ENCODE measurements at places on chromosomes 7 and 10.
A peak's percentile ranks its signal among the peaks of the same experiment; 100 is the strongest.

- no peak for DNase-seq
Observed at GRCh38 chr10:69366738-69367137, 50.0 kb downstream of the TACR2 start.

DNA sequence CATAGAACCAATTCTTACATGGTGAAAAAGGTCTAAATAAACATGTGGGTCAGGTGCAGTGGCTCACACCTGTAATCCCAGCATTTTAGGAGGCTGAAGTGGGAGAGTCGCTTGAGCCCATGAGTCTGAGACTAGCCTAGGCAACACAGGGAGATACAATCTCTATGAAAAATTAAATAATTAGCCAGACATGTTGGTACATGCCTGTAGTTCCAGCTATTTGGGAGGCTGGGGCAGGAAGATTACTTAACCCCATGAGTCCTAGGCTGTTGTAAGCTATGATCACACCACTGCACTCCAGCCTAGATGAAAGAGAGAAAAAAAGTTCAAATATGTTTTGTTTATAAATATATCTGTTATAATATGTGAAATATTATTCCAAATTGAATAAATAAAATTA is 643.6 kb downstream of the IPMK start:
- no peak for DNase-seq

- no peak for DNase-seq
Observed at GRCh38 chr10:113007343-113007771, 57.3 kb downstream of the TCF7L2 start.

DNA sequence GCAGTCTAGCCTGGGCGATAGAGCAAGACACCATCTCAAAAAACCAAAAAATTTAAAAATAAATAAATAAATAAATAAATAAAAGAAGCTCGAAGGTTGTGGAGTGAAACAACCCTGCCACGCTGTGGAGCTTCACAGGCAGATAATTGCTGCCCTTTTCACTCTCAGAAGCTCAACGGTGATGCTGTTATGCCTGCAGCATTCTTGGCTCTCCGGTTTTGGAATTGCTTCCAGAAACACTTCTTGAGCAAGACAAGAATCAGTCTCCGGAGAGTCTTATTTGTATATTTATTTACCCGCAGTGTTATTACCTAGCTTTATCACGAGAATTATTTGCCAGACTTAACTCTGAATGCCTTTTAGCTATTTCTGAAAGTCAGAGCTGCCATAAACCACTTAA is 40.5 kb upstream of the UBE2H start:
- DNase-seq = no peak

DNA sequence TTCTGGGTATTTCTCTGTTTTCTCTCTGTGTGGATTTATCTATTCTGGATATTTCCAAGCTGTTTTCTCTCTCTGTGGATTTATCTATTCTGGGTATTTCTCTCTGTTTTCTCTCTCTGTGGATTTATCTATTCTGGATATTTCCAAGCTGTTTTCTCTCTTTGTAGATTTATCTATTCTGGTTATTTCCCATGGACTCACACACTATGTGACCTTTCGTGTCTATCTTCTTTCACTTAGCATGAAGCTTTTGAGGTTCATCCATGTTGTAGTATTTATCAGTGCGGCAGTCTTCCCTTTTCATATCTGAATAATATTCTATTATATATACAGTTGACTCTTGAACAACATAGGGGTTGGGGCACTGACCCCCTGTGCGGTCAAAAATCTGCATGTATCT is 435.0 kb upstream of the CNTNAP2 start:
- no peak for DNase-seq

GRCh38 chr7:40879941-40880543 is 745.2 kb downstream of the SUGCT start:
- DNase-seq = no peak

DNA sequence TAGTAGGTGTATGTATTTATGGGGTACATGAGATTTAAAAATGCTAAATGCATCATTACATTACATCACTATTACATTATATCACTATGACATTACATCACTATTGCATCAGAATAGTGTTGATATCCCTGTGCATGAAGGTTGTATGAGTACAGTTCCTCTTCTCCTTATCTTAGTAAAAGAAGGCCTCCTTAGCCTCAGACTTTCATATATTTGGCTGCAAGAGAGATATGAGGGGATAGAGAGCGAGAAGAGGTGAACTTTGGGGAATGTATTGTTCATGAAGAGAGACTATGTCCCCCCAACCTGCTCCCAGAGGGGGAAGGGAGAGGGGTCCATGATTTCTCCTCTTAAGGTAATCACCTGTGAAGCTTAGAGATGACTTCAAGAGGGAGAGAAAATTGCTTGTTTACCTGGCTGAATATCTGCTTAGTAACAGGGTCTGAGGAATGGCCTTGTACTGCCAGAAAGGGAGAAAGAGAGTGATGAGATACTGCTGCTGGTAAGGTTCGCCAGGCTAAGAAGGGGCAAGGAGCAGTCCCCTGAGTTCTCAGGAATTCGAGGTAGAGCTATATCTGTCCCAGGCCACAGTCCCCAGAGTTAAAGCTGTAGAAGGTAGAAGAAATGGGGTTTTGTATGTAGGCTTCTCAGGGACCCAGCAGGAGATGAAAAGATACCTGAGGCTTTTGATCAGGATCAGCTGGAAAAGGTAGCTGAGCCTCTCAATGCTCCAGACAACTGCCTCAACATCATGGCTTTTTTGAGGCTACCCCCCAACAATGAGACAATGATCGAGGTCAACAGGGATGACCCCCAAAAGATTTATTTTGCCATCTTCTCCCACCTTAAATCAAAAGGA is 168.4 kb upstream of the WNT16 start:
- DNase-seq = no peak

GRCh38 chr7:29105752-29106668 is 40.3 kb downstream of the CPVL start:
- no peak for DNase-seq

DNA sequence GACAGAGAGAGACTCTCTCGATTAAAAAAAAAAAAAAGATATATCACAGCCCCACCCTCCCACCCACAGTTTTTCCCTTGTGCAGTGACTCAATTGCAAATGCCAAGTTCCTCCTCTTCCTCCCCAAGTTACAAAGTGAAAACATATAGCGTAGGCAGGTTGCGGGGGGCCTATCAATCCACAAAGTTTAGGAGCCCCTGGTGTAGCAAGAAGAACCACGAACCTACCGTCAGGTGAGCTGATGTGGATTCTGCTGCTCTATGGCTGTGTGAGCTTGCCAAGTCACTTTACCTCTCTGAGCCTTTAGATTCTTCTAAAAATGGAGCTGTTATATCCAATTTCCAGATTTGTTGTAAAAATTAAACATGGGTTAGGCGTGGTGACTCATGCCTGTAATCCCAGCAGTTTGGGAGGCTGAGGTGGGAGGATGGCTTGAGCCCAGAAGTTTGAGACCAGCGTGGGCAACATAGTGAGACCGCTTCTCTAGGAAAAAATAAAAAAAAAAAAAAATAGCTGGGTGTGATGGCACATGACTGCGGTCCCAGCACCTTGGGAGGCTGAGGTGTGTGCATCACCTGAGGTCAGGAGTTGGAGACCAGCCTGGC is 8.2 kb upstream of the RHBDD2 start:
- no peak for DNase-seq

DNA sequence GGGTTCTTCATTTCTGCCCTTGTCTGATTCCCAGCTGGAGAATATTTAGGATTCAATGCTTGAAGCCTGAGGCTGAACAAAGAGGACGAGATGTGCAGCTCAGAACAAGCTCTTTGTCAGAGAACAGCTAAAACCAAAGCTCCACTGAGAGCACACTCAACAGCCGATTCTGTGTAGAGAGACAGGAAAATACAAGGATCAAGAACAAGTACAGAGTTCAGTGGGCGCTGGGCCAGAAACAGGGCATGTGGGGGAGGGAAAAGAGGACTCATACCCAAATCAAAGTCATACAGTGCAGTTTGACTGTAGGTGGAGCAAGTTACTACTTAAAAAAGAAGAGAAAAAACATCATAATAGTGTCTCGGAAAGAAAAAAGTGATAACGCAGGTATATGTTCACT is at the start of gene AGMO:
Gene AGMO (minus strand): TSS at position 181 of the 400 bp plus-strand sequence.
- DNase-seq = no peak

DNA sequence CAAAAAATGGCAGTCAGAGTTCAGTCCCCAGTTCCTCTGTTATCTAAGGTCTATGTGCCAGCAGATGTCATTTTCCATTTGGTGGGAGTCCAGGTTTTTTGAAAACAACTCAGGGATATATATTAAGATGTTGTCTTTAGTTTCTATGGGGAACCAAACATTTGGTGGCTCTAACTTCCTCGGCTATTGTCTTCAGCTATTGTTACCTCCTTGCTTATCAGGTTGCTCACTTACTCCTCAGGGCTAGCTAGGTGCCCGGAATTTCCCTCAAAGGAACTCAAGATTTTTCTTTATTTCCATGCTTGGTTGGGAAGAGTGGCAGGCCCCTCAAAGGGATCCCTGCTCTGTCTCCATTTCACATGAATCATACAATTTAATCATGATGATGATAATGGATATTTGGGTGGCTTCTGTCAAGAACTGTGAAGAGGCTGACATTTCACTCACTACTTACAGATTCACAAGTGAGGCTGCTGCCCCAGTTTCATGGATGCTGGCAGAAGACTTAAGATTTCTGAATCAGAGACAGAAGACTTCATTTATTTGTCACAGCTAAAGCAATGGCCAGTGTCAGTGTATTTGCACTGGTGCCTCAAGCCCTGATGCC is 182.8 kb downstream of the PKD1L1 start:
- no peak for DNase-seq

- no peak for DNase-seq
Observed at GRCh38 chr10:81872206-81872862, 2.7 kb upstream of the NRG3 start.

GRCh38 chr7:130957137-130957513 is 223.1 kb upstream of the KLF14 start:
- DNase-seq = no peak

DNA sequence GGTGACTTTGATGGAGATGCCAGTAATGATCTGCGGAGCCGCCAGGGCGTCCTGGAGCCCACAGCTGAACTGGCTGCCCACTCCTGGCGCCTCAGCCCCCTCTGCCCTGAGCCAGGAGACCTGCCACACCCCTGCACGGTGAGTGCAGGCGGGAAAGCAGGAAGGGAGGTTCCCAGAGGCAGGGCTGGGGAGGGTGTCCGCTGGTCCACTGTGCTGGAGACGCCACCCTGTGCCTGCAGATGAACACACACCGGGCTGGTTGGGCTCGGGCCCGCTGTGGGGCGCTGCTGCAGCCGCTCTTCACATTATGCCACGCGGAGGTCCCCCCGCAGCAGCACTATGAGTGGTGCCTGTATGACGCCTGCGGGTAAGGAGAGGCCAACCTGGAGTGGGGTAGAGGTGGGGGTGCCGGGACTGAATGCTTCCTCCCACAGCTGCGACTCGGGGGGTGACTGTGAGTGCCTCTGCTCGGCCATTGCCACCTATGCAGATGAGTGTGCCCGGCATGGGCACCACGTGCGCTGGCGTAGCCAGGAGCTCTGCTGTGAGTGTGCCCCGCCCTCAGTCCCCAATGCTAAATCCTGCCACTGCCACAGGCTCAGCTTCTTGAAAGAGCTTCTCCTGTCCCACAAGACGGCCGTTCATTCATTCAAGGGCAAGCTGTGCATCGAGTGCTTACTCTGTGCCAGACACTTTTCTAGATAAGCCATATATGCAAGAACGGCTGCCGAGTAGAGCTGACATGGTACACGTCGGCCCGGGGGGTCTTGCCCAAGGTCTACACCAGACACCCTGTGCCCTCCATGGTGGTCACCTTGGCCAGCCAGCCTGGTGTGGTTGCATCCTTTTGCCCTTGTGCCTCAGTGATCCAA is 14.3 kb upstream of the ZNF467 start:
- DNase-seq = no peak

GRCh38 chr10:116526219-116526618 is 19.5 kb upstream of the PNLIP start:
- no peak for DNase-seq

DNA sequence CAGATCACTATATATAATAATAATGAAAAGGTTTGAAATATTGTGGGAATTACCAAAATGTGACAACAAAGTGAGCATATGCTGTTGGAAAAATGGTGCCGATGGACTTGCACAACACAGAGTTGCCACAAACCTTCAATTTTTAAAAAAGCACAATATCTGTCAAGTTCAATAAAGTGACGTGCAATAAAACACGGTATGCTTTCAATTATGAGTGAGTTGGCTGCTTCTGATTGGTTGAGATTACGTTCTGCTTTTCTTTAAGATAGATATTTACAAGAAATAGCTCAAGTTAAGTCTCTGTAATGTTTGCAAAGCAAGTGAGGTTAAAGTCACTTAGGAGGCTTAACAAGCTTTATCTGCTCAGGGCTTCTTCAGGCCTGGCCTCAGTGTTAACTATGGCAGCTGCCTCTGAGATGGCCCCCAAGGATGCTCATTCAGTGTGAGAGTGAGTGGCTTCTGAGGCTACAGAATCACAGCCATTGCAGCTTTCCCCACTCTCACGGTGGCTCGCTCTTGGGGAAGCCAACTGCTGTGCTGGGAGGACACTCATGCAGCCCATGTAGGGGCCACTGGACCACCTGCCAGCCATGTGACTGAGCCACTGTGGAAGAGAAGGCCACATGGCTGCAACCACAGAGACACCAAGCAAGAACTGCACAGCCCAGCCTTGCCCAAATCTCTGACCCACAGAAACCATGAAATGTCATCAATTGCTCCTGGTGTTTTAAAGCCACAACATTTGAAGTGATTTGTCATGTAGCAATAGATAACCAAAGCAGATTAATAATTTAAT is 78.3 kb upstream of the TMEM72 start:
- no peak for DNase-seq

- DNase-seq = no peak
Observed at GRCh38 chr10:122706467-122706866, 6.8 kb upstream of the C10orf120 start.

DNA sequence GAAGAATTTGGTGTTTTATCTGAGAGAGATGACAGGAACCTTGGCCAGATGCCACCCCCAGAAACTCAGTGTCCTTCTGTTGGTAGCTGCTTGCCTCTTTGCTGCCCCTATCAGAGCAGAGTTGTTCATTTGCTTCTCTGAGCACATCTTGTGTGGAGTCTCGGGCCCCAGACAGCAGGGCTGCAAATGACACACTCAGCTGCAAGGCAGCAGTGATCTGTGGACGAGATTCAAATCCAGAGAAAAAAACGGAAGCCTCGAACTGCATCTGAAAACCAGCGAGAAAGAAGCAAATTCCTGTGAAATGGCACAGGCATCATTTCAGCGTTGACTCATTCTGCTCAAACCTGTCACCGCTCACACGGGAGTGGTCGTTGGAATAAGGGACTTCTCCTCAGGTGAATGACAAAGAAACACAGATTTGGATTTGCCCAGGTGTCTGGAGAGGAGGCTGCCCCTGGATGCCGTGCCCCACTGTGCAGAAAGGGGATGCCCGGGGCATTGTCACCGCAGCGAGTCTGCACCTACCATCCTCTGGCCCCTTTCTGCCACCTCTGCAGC is 144.7 kb downstream of the PFKFB3 start:
- DNase-seq = peak; percentile 22

GRCh38 chr10:120086066-120086465 is 193.5 kb downstream of the SEC23IP start:
- DNase-seq = no peak

DNA sequence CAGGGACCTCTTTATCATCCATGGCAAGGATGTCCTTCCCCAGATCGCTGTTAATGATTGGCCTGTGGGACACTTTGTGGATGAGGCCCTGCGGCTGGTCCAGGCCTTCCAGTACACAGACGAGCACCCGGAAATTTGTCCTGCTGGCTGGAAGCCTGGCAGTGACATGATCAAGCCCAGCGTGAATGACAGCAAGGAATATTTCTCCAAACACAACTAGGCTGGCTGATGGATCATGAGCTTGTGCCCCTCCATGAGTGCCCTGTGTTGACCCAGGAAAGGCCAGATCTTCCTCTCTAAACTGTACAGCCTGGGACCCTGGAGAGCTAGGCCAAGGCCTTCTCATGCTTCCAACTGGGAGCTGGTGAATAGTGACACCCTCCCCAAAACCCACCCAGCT is 124.1 kb downstream of the CUL2 start:
- no peak for DNase-seq

Data from activated CD8-positive, alpha-beta memory T cell treated with anti-CD3 and anti-CD28 coated beads for 1 hour (primary cell).